ENCODE measurements at places on chromosomes 3 and 15. TPM values are rescaled to one million over a fixed set of nuclear protein-coding genes. Genes with fewer than 3 reads are reported as not detected.

Gene FGF7
- total RNA-seq: not detected

Gene CD200R1
- not detected for total RNA-seq

Gene TPRG1
- total RNA-seq: 0.42 TPM

Gene SLC22A14
- 0.14 TPM for total RNA-seq

Gene FOXB1
- total RNA-seq: not detected
